Fibroblast of skin of right quadriceps (primary cell): ENCODE measurements at places on chromosomes 2 and 18.
A peak's percentile ranks its signal among the peaks of the same experiment; 100 is the strongest.

- DNase-seq: no peak
Observed at GRCh38 chr2:10285556-10286198, 17.0 kb upstream of the HPCAL1 start.

DNA sequence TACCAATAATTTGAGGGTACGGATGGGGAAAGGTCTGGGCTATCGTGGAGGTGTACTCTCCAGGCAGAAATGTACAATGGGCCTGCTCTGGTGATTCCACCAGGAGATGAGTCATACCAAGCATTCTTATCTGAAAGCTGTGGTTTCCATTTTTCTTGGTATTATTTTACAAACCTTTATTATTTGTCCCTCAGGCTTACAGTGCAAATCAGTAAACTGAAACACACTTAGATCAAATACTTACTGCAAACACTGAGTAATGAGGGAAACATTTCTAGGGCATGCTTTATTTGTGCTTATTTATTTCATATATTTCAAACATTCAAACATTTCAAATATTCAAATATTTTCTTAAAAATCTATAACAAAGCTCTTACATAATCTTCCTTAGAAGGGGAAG lies 319.8 kb downstream of the RND3 start:
- peak; percentile 71 for DNase-seq

DNA sequence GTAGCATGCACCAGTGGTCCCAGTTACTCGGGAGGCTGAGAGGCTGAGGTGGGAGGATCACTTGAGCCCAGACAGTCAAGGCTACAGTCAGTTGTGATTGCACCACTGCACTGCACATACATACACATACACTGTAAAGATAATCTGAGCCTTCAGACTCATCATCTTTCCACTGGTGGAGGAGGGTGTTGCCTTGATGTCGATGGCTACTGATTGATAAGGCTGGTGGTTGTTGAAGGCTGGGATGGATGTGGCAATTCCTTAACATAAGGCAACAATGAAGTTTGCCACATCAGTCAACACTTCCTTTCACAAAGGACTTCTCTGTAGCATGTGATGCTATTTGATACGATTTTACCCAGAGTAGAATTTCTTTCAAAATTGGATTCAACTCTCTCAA lies 118.8 kb downstream of the IKZF2 start:
- DNase-seq: no peak

DNA sequence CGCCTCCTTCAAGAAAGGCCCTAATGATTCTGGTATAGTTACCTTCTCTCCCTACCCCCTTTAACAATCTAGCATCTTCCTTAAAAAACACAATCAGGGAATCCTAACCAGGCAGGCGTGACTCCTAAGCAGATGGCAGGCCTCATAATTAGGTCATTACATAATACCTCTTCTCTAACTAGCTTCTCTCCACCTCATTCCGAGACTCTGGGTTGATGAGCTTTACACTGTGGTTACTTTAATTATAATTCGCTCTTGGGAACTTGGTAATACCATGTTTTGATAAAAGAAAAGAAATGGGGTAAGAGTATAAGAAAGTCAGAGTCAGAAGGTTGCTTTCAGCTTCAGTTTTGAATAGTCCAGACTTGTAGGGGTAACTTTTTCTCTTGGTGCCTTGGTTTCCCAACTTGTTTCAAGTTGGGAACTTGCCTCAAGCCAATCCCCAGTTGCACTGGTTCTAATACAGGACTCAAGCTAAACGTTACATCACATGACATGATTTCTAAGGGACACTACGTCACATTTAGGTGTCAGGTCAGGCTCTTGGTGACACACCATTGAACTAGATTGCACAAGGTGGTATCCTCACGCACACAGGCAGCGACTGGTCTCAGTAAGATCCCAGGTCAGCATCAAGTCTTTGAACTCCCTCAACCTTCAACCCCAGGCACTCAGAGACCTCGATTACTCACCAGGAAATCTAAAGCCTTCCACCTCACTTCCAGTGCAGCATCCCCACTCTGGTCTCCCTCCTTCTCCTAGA lies 59.2 kb downstream of the AAK1 start:
- no peak for DNase-seq

DNA sequence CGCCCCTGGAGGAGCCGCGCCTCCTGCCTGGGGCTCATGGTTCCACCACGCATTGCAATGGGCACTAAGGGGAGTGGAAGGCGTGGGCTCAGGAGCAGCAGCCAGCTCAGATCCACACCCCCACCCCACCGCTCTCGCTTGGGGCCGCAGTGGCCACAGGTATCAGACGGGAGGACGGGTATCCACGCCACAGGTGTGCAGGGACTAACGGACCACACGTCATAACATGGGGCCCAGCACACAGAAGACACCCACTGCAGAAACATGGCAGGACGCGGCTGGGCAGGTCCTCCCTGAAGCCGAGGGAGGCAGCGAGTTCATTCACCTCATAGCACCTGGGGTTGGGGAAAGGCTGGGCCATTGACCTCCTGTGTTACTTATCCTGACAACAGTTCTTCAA lies 13.0 kb downstream of the HDAC4 start:
- no peak for DNase-seq

DNA sequence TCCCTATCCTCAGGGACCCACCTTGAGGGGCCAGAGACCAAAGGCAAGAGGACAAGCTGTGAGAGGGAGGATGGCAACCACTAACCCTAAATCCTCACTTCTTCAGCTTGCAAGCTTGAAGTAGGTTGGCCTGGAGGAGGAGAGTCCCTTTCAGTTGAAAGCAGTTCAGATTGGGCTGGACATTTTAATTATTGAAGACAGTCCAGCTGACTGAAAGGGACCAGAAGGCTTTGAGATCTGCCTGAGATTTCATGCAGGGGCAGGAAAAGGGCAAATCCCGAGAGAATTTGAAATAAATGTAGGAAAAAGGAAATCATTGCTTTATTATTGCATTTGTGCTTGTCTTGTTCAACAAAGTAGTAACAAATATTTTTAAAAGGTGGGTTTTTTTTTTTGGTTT lies 118.9 kb upstream of the STON1 start:
- no peak for DNase-seq

DNA sequence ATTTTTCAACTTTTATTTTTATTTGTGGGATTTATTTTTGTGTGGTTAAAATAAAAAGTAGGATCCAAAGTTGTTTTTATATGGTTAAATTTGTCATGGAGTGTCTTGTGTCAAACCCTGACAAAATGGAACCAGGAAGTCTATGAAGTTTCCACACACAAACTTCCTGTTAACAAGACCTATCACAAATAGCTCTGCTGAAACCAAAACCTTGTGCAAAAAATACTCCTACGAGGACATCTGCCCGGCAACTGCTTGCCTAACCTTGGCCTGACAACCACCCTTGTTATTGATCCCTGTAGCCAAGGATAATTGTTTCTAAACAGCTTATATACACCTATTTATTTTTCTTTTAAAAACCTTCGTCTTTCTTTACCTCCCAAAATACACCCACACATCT lies 389.6 kb downstream of the TRIB2 start:
- no peak for DNase-seq

GRCh38 chr2:197599285-197599965 lies 76.0 kb downstream of the RFTN2 start:
- no peak for DNase-seq

GRCh38 chr18:79403723-79404566 lies 8.2 kb downstream of the NFATC1 start:
- DNase-seq: no peak

- DNase-seq: peak; percentile 75
Observed at GRCh38 chr2:202161151-202161835, 77.1 kb downstream of the SUMO1 start.

DNA sequence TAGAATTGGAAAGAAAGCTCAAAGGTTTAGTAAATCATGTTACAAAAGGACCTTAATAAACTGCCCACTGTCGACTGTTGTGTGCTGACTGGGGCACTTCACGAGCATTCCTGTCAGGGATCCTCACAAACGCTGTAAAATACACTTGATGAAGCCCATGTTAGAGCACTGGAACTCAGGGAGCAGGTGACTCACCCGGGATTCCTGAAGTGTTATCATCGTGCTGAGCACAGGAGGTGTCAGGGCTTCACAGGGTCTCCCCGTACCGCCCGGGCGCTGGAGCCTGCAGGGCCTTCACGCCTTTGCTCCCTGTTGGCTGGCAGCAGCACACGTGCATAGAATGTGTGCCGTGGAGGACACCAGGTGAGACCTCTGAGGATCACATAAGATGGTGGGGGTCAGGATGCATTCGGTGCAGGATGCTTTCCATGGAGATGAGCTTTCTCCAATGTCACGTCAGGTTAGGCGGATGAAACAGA lies 187.3 kb downstream of the SNTG2 start:
- no peak for DNase-seq

DNA sequence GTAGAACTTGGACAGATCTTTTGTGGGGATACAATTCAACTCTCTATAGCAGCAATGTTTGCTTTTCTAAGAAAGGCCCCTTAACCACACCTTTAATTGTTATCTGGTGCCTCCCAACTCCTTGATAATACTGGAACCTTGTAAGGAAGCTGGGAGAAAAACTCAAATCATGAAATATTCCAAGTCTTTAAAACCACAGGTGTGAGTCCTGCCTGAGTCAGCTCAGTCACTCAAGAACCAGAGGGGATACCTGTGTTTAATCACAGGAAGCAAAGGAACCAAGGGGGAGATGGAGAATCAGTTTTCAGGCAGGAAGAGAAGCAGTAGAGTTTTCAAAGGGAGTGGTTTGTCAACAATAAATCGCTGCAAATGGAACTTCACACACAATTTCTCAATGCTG lies 159.9 kb downstream of the LAMA3 start:
- no peak for DNase-seq

DNA sequence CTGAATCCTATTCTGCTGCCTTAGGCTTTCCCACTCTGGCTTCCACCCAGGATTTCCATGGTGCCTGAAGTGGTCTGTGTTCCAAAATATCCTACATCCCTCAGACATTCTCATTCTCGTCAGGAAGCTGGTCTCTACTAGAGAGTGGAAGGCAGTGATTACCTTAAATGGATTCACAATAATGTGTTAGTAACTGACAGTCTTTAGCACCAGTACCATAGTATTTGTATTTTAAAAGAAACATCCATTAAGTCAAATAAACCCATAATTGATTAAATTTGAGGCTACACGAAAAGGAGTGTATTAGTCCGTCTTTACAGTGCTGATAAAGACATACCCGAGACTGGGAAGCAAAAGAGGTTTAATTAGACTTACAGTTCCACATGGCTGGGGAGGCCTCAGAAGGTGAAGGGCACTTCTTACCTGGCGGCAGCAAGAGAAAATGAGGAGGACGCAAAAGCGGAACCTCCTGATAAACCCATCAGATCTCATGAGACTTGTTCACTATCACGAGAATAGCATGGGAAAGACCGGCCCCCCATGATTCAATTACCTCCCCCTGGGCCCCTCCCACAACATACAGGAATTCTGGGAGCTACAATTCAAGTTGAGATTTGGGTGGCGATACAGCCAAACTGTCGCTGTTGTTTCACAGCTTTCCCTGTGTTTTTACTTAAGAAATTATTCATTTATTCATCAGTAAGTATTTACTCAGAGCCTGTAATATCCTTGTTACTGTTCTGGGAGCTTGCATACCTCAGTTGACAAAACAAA lies 306.5 kb downstream of the STK39 start:
- DNase-seq: no peak

GRCh38 chr2:202491514-202491913 lies 115.4 kb downstream of the BMPR2 start:
- DNase-seq: no peak

GRCh38 chr2:136020831-136021230 lies 35.4 kb upstream of the DARS1 start:
- DNase-seq: no peak

DNA sequence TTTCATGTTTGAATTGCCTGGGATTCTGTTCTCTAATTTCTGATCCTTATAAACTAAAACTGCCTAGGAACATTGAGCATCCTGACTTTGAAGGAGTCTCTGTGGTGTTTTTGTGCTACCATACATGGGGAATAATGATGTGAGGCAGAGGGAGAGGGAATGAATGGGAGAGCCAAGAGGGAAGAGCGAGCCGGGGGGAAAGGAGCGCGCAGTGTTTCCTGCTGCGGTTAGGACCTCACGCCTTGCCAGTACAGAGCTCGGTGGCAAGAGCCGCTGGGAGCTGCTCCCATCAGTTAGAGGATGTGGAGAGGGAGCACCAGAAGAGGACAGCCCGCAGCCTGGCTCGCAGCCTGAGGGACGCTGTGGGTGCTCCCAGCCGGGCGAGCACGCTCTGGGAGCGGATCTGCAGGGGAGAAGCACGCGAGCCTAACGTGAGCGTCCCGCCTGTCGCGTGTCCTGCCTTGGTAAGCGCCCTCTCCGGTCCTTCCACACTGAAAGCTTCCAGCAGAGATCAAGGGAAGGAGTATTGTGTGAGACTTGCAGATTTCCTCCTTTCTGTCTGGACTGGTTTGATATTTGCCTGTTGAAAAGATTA lies 114.7 kb downstream of the FAM210A start:
- peak; percentile 27 for DNase-seq

DNA sequence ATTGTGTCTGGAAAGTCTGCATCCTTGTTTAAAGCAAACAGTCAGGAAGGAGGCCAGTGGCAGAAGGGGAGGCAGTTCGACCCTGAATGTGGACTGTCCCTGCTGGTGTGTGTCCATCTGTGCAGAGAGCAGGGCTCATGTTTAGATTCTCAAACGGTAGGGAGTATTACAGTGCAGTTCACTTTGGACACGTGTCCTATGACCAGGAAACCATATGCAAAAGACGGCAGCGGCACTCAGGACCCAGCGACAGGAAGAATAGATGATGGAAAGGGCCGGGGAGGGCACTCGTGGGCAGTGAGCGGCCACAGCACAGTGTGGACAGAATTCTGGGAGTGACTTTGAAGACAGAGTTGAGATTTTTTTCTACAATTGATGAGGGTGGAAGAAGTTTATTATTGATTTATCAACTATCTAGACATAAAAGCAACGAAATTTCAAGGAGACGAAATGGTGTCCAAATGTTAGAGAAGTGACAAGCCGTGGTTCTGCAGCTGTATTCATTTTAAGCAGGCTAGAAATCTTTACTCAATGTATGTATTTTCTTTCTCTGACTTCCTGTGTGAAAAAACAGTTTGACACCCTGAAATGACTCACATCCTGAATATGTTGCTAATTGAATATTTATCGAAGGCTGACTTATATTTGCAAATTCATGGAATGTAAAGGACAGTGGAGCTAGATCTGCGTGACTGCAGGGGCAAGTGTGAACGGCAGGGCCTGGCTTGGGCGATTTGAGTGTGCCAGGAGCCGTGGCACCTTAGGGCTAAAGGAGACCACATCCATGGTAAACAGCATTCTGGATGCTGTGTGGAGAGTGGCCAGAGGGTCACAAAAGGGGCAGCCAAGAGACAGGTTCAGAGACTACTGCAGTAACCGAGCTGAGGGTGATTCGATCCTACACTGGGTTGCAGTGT lies 214.2 kb downstream of the PTGR3 start:
- peak; percentile 73 for DNase-seq

GRCh38 chr2:123532994-123533393 lies 492.1 kb upstream of the CNTNAP5 start:
- DNase-seq: no peak

DNA sequence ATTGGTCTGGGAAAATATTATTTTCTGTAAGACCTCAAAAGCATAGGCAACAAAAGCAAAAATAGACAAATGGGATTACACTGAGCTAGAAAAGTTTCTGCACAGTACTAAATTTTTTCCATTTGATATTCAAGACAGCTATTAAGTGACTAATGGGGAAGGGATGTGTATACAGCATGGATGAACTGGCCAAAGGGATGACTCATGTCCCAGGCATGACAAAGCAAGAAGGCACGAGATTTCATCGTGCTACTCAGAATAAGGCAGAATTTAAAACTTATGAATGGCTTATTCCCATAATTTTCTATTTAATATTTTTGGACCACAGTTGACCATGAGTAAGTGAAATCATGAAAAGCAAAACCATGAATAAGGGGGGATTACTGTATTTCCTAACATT lies 1250.1 kb upstream of the GYPC start:
- peak; percentile 93 for DNase-seq
